ENCODE measurements at places on chromosomes 11 and 22.

DNA sequence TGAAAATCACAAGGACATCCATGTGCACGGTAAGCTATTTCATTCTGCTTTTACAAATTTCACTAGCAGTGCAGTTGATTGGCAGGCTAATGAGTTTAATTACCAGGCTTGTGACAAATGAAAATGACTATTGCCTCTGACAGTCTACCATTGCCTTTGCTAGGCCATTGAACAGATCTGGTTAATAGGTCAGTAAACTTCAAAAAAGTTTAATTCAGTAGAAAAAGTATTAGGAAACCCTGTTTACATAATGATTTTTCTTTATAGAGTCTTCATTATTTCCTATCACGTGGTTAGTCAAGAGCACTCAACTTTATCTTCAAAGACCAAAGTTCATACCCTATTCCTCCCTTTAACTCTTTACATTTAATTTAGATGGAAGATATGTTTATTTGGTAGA is 77.0 kb downstream of the PRMT3 start:
- DNase-seq: no peak

DNA sequence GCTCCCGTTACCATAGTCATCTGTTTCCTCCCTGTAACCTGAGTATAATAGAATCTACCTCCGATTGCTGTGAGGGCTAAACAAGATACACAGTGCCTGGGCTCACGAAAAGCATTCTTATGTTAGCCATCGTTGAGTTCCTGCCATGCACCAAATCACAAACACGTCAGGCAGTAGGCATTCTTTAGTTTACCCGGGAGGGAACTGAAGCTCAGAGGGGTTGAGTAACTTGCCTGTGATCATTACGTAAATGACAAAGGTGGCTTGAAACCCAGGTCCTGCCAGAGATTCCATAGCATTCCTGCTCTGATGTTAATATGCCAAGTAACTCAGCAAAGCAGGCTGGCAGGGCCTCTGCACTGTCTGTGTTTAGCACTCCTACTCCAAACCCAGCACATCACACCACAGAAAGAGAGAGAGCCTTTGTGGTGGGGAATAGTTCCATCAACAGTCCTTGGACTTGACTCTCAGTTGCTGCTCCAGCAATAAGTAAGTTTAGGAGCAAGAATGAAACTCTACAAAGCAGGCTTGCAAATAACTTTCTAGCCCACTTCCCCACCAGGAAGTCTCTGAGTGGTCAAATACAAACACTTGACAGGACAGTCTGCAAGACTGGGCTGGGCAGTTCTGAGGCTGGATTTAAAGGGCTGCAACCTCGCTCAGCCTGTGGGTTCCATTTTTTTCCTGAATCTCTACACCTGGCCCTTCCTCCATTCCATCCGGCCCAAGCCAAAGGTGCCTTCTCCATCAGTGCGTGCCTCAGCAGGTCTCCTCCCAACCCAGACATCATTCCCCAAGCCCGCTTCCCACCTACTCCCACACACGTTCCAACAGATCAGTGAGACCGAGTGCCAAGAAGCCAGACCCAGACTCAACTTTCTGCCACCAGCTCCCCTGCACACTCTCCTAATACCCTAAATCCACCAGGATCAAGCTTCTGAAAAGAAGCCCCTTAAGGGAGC is 1.1 kb downstream of the SCN2B start:
- DNase-seq: no peak

DNA sequence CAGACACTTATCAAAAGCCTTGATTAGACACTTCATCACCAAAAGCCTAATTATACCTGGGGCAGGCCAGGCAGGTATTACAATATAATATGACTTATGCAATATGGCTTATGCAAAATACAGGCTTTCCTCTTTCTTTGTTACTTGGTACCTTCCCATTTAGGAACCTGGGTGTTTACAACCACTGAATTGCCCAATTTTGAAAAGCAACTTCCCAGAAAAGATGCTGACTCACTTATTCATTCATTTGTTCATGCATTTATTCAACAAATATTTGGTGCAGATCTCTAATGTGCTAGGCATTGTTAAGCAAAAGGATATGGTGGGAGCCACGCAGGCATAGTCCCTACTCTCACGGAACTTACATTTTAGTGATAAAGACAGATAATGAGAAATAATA is 13.6 kb upstream of the JAML start:
- no peak for DNase-seq

GRCh38 chr22:45891996-45892621 is 84.9 kb downstream of the WNT7B start:
- DNase-seq: peak; percentile 22

GRCh38 chr22:34845391-34845790 is 220.6 kb upstream of the ISX start:
- no peak for DNase-seq

GRCh38 chr11:125331357-125332035 is 164.6 kb downstream of the FEZ1 start:
- peak; percentile 69 for DNase-seq

DNA sequence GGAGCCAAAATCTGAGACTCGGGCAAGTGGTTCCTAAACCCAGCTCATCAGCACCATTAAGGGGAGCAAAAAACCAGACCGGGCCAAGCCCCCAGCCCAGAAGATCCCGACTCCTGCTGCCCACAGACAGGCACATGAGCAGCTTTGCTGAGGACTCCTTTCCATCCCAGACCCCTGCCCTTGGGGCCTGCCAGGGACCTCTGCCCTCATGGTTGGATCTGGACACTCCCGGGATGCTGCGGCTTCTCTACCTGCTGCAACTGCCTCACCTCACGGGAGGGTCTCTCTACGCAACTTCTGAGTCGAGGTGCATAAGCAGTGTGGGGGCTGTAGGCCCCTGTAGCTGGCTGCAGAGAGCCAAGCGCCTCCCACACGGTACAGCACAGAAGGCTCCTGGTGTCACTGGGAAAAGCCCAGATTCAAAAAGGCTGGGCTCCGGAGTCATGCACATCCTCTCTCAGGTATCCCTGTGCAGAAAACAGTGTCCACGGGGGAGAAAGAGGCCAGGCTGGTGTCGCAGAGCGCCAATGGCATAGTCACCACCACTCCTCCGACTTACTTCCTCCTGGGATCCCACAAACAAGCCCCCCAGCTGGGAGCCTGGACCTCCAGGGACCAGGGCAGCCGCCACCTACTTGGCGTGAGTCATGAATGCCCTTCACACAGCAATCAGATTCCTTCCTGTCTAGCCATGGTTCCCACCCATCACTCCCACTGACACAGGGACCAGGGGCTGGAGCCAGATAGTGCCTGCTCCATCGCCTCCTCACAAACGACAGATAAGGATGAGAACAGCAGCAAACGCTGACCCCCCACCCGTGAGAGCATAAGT is 122.1 kb downstream of the BCR start:
- no peak for DNase-seq
